ENCODE measurements at places on chromosomes 5 and 9. TPM values are rescaled to one million over a fixed set of nuclear protein-coding genes. Genes with fewer than 3 reads are reported as not detected.

WWC1 gene
- 1.5 TPM for polyA plus RNA-seq

DNA sequence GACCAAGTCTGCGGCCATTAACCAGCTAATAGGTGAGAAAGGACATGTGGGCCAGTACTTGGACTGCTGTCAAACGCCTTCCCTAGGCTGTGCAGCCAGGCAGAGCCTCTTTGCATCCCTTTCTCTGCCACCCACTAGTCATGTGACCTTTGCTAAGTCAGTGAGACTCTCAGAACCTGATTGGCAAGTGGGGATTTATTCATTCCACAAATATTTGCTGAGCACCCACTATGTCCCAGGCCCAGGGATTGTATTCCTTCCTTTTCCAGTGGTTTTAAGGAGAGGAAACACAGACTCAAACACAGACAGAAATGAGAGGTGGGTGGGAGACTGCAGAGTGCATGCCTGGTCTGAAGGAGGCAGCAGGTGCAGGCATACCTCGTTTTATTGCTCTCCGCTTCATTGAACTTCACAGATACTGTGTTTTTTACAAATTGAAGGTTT, 71.6 kb upstream of the GALNT10 start:
- H3K27ac ChIP-seq: no peak overlapping the region
- H3K27me3 ChIP-seq: peaks cover 2% of the 10 kb centered on the region
- no peak overlapping the region for H3K4me3 ChIP-seq
- H3K4me1 ChIP-seq: no peaks in the 10 kb centered on the region

DNA sequence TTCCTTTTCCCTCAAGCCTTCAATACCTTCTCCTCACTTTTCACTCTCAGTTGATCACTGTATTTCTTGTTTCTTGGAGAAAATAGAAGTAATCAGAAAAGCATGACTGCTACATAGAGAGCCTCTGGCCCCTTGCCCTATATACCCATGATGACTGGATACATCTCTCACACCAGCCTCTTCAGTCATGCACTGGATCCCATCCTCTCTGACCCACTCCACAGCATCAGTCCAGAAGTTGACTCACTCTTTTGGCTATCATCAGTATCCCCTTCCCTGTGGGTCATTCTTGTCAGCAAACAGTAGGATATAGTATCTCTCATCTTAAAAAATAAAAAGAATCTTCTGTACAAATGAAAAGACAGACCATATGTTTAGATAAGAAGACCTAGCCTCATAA, 32.9 kb downstream of the PTCD2 start:
- no peak overlapping the region for H3K27ac ChIP-seq
- peaks cover under 1% of the 10 kb centered on the region for H3K36me3 ChIP-seq
- no peaks in the 10 kb centered on the region for H3K4me1 ChIP-seq
- no peaks in the 10 kb centered on the region for H3K27me3 ChIP-seq

PTGDS gene
- polyA plus RNA-seq: not detected

Data from CD4-positive, CD25-positive, alpha-beta regulatory T cell (primary cell).